ENCODE measurements at places on chromosomes 1 and 21.

GRCh38 chr21:44462086-44462833 is 7.0 kb downstream of the LRRC3 start:
- DNase-seq = no peak

GRCh38 chr1:172948457-172948856 is 102.3 kb downstream of the TNFSF18 start:
- no peak for DNase-seq

GRCh38 chr1:110243146-110243545 is 33.0 kb downstream of the KCNC4 start:
- no peak for DNase-seq

GRCh38 chr1:95041491-95042165 is 31.1 kb downstream of the ALG14 start:
- no peak for DNase-seq

- no peak for DNase-seq
Measured at GRCh38 chr1:36258960-36259344, 34.7 kb downstream of the THRAP3 start.

GRCh38 chr1:201742955-201743805 is 85.8 kb upstream of the IPO9 start:
- no peak for DNase-seq

GRCh38 chr1:27368869-27369582 is 2.3 kb upstream of the MAP3K6 start:
- no peak for DNase-seq

DNA sequence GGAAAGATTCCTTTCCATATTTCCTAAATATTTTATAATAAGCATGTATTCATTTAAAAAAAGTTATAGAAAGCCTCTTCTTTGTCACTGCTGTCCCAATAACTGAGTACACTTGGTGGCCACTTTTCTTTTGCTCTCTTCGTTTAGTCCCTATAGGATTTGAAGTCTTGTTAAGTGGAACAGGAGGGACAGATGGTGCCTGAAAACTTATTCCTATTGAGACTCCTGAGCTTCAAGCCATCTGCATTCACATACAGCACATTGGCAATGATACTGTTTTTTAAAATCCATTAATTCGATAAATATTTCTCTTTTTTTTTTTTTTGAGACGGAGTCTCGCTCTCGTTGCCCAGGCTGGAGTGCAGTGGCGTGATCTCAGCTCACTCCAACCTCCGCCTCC is 2.0 kb upstream of the ZBTB40 start:
- no peak for DNase-seq

- no peak for DNase-seq
Measured at GRCh38 chr1:48688102-48688760, 88.5 kb downstream of the BEND5 start.

DNA sequence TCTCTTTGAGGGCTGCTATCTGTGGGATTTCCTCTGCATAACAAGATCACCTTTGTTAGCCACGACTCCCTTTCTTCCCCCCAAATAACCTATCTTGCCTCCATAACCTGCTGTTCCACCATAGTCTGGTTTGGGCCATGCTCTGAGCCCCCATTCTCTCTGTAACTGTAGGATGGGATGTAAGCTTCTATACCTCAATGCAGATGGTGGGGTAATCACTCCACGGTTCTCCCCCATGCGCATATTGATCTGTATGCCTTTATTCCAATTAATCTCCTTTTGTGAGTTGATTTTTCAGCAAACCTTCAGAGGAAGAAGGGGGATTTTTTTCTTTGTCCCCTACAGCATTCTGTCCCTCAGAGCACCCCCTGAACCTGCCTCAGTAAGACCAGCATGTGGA is 170.1 kb upstream of the IRF2BP2 start:
- no peak for DNase-seq

DNA sequence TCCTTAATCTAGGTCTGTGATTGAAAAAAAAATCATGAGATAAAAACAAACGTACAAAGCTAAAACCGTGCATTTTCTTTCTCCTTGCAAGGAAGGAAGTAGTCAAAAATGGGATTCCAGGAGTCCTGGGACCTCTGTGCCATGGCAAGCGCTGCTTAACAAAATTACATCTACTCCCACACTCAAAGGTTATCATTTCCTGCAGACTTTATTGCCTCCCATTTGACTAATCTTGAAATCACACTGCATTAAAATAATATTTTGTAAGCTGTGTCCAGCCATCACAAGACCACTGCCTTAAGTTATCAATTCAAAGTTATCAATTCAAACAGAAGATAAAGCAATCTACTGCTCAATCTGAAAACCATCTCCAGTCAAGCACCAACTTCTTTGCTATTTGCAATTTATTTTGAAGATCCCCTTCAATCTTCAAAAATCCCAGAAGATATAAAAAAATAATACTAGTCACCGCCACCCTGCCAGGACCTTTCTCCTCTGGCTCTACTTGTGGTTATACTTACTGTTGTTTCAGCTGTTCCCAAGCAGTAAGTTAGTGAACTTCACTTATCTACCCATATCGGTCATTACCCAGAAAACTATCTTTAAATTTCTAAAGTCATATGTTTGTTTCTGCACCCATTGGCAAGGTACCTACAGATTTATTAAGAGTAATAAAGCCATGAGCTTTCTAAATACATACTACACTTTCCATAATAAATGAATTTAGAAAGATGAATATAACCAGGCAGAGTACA is 38.1 kb upstream of the RAP1GAP start:
- DNase-seq = no peak

DNA sequence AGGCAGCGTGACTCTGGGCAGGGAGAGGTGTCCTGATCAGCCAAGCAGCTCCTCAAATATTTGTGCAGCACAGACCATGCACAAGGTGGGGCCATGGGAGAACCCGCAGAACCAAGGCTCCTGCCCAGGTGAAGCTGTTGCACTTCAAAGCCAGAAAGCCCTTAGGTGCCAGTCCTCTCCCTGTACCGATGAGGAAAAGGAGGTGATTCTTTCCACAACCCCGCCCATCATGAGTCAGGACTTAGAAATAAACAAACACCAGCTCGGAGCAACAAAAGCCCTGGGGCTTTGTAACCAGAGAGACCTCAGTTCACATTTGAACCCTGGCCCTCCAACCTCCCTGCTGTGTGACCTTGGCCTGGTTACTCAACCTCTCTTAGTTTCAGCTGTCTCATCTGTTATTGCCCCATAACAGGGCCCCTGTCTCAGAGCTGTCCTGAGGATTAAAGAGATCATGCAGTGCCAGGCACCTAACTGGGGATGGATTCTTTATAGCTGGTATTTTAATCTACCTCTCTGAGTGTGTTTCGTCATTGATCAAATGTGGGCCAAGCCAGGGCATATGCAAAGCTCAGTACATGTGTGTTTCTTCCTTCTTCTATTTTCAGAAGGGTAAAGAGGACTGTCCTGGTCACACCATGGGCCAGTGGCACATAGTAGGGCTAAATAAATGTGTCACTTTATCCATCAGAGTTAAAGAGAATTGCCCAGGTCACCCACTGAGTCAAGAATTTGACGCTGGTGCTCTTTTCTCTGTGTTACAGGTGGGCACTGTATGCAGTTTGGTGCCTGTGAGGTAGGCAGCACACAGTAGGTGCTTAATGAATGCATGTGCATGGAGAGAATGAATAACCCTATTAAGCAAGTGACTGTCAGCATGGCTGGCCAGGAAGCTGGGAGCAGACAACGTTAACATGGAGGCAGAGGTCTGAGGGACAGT is 1.4 kb downstream of the LDLRAD1 start:
- DNase-seq = no peak

DNA sequence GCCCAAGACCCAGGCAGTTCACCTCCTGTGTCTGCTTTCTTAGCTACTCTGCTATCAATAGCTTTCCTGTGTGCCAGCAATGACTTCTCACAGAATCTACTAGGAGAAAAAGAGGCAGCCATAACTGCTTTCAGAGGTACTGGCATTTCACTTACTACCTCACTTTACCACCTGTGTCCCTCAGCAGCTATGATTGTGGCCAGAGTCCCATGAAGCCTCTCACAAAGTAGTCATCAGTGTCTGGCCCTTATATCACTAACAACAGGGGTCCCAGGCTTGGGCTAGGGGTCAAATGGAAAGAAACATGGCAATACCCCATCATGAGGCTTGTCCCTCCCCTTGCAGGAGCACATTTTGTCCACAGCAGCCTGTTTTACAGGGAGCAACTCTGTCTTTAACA is 62.7 kb upstream of the EPS8L3 start:
- DNase-seq = no peak

DNA sequence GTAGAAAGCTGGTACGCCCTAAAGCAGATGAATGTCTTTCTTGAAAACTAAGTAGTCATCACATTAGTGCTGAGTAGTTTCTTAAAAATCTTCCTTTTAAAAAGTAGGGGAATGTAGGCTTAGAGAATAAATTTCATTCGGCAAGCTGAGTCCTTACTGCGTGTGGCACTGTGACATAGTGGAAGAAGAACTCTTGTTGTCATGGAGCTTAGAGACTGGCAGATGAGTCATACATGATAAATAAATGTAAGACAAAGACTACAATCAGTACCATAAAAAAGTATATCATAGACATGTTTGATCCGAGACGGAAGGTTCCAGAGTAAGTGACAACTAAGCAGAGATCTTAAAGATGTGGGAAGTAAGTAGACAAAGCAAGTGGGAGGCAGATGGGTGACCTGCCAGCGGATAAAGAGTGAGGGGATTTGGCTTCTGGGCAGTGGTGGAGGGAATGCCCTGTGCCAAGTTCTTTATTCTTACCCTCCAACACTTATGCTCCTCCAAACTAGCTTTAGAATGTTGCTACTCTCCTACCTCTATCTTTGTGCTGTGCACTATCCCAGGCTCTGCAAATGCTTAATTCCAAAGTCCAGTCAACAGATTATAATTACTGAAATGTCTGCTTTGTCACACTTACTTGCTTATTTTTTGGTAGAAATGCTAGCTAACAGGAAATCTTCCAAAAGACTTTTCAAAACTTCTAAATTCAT is 608.5 kb upstream of the USP24 start:
- DNase-seq = no peak

- no peak for DNase-seq
Measured at GRCh38 chr1:225318706-225319575, 108.9 kb downstream of the LBR start.

DNA sequence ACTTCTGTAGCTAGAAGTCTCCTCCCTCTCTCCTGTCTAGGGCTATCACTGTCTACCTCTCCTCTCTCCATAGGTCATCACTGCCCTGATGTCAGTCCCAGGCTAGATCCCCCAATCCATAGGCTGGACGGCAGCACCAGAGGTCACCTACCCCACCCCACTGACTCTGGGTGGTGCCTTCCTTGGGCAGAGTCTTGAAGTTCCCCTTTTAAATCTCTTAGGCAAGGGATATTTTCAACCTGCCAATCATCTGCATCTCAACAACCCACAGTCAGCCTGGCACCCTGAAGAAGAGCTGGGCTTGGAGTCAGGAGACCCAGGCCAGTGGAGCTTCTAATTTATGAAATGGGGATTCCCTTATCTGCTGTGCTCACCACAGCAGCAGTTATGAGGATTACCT is 13.2 kb downstream of the MYBPH start:
- DNase-seq = no peak

- no peak for DNase-seq
Measured at GRCh38 chr21:46112725-46113215, 14.9 kb downstream of the COL6A2 start.

DNA sequence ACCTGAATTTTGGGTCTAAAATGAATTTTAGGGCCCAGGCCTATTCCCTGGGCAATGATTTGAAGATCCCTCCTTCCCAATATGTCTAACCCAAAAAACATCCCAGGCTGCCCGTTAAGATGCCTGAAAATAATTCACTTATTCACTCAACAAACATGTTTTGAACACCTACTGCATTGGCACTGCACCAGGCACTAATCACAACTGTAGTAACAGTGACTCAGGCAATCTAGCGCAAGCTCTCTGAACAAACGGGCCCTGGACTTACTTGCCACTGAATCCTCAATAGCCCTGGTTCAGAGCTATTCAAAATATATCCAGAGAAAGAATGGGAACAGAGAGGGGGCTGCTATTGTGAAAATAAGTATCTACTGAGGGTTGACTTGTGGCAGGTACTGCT is 4.2 kb downstream of the CD244 start:
- DNase-seq = no peak

- no peak for DNase-seq
Measured at GRCh38 chr1:66919063-66919462, 5.6 kb downstream of the DNAI4 start.

DNA sequence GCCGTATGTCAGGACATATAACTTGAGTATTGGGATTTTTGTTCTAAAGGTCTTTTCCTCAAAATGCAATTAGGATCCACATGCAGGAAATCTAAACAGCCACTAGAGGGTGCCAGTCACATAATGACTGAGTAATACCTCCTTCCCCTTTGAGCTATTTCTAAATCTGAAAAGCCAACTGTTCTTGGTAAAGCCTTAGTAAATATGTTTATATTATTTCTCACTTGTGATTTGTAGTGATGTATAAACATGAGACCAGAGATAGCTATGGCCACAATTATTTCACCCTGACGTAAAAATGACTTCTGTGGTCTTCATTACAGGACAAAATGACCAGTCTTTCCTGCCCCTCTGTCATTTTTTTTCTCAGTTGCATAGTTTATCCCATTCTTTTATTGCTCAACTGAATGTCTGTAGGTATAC is 41.0 kb upstream of the DR1 start:
- peak; percentile 5 for DNase-seq

GRCh38 chr21:34996304-34997101 is 52.6 kb downstream of the RUNX1 start:
- DNase-seq = no peak

- no peak for DNase-seq
Measured at GRCh38 chr1:117092594-117092993, 29.0 kb downstream of the TRIM45 start.

- DNase-seq = no peak
Measured at GRCh38 chr1:38203441-38203840, 156.8 kb upstream of the POU3F1 start.

DNA sequence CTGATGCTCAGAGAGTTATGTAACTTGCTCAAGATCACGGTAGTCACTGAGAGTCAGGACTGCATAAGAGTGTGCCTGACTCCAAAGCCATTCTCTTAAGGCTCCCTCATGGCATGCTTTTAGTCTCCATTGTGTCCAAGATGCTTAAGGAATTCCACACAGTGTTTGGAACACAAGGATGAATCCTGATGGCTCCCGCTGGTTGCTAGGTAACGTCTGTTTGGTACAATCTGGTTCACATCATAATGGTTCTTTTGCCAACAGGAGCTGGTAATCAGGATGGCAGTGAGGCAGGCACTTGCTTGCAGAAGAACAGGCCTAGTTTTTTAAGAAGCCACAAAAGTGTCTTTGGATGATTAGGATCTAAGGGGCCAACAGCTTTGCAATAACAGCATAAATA is 436.5 kb upstream of the DAB1 start:
- DNase-seq = no peak

GRCh38 chr1:21045351-21045750 is 131.3 kb downstream of the EIF4G3 start:
- DNase-seq = no peak

- DNase-seq = no peak
Measured at GRCh38 chr1:10471411-10472219, 714 bp downstream of the DFFA start.

- no peak for DNase-seq
Measured at GRCh38 chr1:114105421-114105979, 48.2 kb downstream of the SYT6 start.

All from activated naive CD8-positive, alpha-beta T cell treated with anti-CD3 and anti-CD28 coated beads, Interleukin-2, amount 50 U/mL, for 16 hours (primary cell).